ENCODE measurements at places on chromosomes 2 and 18. TPM values are rescaled to one million over a fixed set of nuclear protein-coding genes. Genes with fewer than 3 reads are reported as not detected.
A peak's percentile ranks its signal among the peaks of the same experiment; 100 is the strongest.

DNA sequence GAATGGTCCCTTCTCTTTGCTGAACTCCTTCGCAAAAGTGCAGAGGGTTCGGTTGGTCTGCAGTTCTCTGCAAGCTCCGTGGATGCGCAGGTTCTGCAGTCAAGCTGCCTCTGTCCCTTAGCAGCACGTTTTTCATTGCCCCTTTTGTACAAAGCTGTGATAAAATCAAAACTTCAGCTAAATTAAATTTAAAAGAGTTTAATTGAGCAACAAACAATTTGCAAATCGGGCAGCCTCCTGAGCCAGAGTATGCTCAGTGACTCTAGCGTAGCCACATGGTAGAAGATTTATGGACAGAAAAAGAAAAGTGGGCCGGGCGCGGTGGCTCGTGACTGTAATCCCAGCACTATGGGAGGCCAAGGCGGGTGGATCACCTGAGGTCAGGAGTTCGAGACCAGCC, 18.8 kb downstream of the TSN start:
- no peak overlapping the region for H3K4me3 ChIP-seq
- no peak for DNase-seq
- H3K27ac ChIP-seq, result no peak overlapping the region
- no peaks in the 10 kb centered on the region for H3K27me3 ChIP-seq

DNA sequence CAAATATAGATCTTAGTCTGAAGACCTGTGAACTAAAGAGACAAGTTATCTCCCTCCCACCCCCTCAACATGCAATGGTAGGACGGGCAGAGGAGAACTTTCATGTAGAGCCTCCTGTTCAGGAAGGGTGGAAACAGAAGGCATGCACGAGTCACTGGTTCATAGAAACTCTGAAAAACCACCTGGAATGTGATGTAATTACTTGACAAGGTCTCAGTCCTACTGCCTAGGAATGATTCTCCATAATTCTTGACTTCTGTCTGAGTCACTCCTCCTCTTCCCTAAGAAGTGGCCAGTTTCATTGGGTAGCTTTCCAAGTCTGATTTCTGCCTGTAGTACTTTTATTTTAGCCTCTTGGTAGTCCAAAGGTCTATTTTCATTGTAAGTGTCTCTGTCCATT, 277.3 kb downstream of the PTPRM start:
- H3K36me3 ChIP-seq, result peaks cover 20% of the 10 kb centered on the region
- H3K27me3 ChIP-seq, result no peaks in the 10 kb centered on the region
- H3K27ac ChIP-seq, result no peak overlapping the region

The FAM237A gene
- not detected for total RNA-seq

DNA sequence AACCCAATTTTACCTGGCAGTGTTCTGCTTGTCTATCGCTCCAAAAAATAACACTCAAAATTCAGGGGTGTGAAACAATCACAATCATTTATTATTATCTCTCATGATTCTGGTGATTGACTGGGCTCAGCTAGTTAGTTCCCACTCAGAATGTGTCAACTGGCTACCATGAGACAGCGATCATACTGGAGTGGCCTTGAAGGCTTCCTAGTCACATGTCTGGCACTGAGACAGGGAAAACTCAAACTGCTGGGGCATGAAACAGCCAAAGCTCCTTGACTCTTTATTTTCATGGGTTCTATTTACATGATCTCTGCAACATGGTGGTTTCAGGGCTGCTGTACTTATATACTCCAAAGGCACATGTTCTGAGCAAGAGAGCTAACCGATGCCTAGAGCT, 6.2 kb upstream of the ANXA4 start:
- no peak for DNase-seq
- H3K4me3 ChIP-seq, result no peak overlapping the region
- peaks cover 7% of the 10 kb centered on the region for H3K4me1 ChIP-seq
- no peaks in the 10 kb centered on the region for H3K36me3 ChIP-seq
- no peak overlapping the region for H3K27ac ChIP-seq

GRCh38 chr18:78973357-78974083, 6.1 kb upstream of the SALL3 start:
- DNase-seq, result no peak
- no peak overlapping the region for H3K4me3 ChIP-seq
- no peak overlapping the region for H3K27ac ChIP-seq
- peaks cover 92% of the 10 kb centered on the region for H3K27me3 ChIP-seq

DNA sequence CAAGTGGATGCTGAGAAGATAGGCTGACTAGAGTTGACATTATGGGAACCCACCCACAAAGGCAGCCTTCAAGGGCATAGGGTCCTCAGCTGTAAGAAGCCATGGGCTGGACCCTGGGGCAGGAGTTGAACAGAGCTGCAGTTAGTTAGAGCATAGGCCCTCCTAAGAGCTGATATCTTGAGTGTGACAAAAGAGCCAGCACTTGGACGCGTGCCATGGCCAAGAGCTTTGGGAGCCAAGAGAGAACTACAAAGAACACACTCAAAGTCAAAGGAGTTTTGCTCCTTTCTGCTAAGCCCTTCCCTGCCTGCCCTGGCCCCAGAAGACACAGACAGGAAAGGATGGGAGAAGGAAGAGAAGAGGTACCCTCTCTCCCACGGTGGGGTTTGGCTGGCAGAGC, 29.9 kb upstream of the AGAP1 start:
- no peak for DNase-seq
- no peaks in the 10 kb centered on the region for H3K36me3 ChIP-seq
- H3K27me3 ChIP-seq, result peaks cover 31% of the 10 kb centered on the region
- no peak overlapping the region for H3K27ac ChIP-seq
- H3K4me3 ChIP-seq, result no peak overlapping the region

DNA sequence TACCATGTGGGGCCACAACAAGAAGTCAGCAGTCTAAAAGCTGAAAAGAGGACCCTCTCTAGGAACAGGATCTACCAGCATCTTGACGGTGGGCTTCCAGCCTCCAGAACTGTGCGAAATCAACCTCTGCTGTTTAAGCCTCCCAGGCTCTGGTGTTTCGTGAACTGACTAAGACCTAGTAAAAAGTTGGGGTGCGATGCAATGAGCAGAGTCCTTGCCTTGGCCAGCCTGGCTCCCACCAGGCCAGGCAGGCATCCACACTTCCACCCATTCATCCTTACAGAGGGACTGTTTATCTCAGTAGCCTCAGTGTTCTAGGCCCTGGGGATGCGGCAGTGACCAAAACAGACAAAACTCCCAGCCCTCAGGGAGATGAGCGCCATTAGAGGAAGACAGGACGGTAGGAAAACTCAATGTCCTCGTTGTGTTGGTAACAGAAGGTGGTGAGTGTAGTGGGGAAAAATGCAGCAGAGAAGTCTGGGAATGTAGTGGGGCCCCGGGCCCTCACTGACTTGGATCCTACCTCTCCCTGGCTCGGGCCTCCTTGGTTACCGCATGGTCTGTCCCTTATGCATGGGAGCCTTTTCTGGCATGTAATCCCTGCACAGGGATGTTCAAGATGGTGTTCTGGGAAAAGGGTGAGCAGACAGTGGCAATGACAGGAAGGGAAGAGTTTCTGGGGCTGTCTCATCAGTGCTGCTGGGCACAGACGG, 271.8 kb upstream of the HS6ST1 start:
- H3K4me3 ChIP-seq, result no peak overlapping the region
- H3K36me3 ChIP-seq, result peaks cover under 1% of the 10 kb centered on the region
- no peak for DNase-seq
- no peaks in the 10 kb centered on the region for H3K27me3 ChIP-seq
- H3K27ac ChIP-seq, result no peak overlapping the region

DNA sequence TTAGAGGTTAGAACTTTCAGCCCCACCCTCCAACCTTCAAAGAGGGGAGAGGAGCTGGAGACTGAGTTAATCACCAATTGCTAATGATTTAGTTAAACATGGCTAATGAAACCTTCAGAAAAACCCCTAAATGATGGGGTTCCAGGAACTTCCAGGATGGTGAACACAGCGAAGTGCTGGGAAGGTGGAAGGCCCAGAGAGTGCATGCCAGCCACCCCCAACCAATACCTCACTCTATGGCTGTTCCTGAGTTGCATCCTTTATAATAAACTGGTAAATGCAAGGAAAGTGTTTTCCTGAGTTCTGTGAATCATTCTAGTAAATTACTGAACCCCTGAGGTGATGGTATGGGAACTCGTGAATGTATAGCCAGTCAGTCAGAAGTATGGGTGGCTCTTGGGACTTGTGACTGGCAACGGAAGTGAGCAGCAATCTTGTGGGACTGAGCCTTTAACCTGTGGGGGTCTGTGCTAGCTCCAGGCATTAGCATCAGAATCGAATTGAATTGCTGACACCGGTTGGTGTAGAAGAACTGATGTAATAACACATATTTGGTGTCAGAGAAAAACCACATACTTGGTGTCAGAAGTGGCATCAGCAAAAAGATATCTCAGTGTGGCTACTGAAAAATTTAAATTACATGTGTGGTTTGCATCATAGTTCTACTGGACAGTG, 37.4 kb downstream of the NPHP1 start:
- H3K4me3 ChIP-seq, result no peak overlapping the region
- H3K4me1 ChIP-seq, result no peaks in the 10 kb centered on the region
- H3K36me3 ChIP-seq, result no peaks in the 10 kb centered on the region

DNA sequence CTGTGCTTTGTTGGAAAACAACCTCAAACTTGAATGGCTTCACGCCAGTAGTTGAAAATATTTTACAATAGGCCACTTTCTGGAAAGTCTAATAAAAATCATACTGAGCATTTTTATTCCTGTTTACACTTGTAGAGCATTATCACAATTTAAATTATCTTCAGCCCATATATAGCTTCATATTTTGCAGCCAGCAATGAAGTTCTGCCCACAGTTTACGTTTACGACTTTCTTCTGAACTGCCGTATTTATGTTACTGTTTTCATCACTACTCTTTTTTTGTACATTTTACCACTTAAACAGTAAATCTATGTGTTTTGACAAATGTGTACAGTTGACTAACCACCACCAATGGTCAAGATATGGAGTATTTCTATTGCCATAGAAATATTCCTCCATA, 86.2 kb downstream of the COPS8 start:
- no peak for DNase-seq
- H3K27me3 ChIP-seq, result no peaks in the 10 kb centered on the region
- peak overlapping the region; percentile 6 for H3K4me3 ChIP-seq
- H3K36me3 ChIP-seq, result peaks cover 14% of the 10 kb centered on the region
- peak overlapping the region; percentile 87 for H3K27ac ChIP-seq

GRCh38 chr2:54755641-54756326, 32.3 kb downstream of the EML6 start:
- H3K27me3 ChIP-seq, result no peaks in the 10 kb centered on the region
- H3K4me3 ChIP-seq, result no peak overlapping the region
- no peak for DNase-seq

DNA sequence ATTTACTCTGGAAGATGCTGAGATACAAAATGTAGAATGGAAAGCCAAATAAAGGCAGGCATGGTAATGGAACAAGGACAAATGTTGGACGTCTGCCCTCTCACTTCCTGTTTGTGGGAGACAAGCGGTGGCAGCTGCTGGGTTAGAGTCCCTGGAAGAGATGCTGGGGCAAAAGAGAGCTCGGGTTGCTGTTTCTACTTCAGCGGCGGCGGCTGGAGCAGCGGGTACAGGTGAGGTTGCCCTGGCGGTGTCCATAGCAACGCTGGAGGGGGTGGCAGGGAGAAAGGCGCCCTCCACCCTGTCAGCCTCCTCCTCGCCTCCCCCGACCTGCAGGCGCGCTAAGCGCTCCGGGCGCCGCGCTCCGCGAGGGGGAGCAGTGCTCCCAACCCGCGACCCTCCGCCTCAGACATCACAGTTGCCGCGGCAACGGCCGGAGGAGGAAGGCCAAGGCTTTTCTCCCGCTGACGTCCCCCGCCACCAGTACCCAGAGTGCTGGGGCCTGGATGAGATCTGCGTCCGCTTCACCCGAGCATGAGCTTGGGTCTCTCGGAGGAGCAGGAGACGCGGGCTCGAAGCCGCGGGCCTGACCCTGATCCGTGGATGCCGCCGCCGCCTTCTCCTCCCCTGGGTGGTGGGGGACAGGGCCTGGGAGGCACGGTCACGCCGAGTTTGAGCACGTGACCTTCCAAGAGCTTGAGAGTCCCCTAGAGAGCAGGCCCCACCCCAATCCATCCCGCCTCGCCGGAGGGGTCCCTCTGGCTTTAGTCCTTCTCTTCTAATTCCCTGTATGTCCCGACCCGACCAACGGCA, 65.6 kb downstream of the NOL4 start:
- H3K36me3 ChIP-seq, result no peaks in the 10 kb centered on the region
- H3K27ac ChIP-seq, result no peak overlapping the region
- H3K4me3 ChIP-seq, result peak overlapping the region; percentile 69
- DNase-seq, result peak; percentile 67
- peaks cover 7% of the 10 kb centered on the region for H3K4me1 ChIP-seq

GRCh38 chr2:69253611-69254301, 133.3 kb downstream of the GFPT1 start:
- no peak overlapping the region for H3K27ac ChIP-seq
- no peak for DNase-seq
- peaks cover 2% of the 10 kb centered on the region for H3K27me3 ChIP-seq

- H3K4me1 ChIP-seq, result no peaks in the 10 kb centered on the region
- no peak overlapping the region for H3K27ac ChIP-seq
- H3K4me3 ChIP-seq, result no peak overlapping the region
- peaks cover 3% of the 10 kb centered on the region for H3K36me3 ChIP-seq
- peaks cover 6% of the 10 kb centered on the region for H3K27me3 ChIP-seq
These were observed 30.3 kb upstream of the CNGA3 start for GRCh38 chr2:98315957-98316356.

- H3K27ac ChIP-seq, result no peak overlapping the region
- peaks cover 4% of the 10 kb centered on the region for H3K4me1 ChIP-seq
- no peaks in the 10 kb centered on the region for H3K27me3 ChIP-seq
- no peak for DNase-seq
- no peak overlapping the region for H3K4me3 ChIP-seq
- H3K36me3 ChIP-seq, result peaks cover 25% of the 10 kb centered on the region
These were observed 7.4 kb downstream of the MCEE start for GRCh38 chr2:71122387-71123298.

GRCh38 chr2:136404925-136405324, 287.0 kb upstream of the CXCR4 start:
- H3K4me3 ChIP-seq, result no peak overlapping the region
- peaks cover 76% of the 10 kb centered on the region for H3K27me3 ChIP-seq
- no peak overlapping the region for H3K27ac ChIP-seq
- H3K36me3 ChIP-seq, result no peaks in the 10 kb centered on the region
- H3K4me1 ChIP-seq, result no peaks in the 10 kb centered on the region

- peak overlapping the region; percentile 54 for H3K4me3 ChIP-seq
- peaks cover 42% of the 10 kb centered on the region for H3K27me3 ChIP-seq
- H3K27ac ChIP-seq, result no peak overlapping the region
- DNase-seq, result peak; percentile 41
- no peaks in the 10 kb centered on the region for H3K36me3 ChIP-seq
These were observed 905.6 kb downstream of the TSN start for GRCh38 chr2:122660786-122661634.

- peak overlapping the region; percentile 28 for H3K4me3 ChIP-seq
- DNase-seq, result no peak
- no peaks in the 10 kb centered on the region for H3K36me3 ChIP-seq
- peak overlapping the region; percentile 85 for H3K27ac ChIP-seq
These were observed 2.7 kb upstream of the CCBE1 start for GRCh38 chr18:59699750-59700534.

The TRABD2A gene
- total RNA-seq, result 0.45 TPM

The KCNG2 gene
- total RNA-seq, result not detected

GRCh38 chr2:157761520-157761919, 114.6 kb downstream of the ACVR1 start:
- H3K27ac ChIP-seq, result no peak overlapping the region
- H3K4me1 ChIP-seq, result no peaks in the 10 kb centered on the region
- H3K36me3 ChIP-seq, result peaks cover 76% of the 10 kb centered on the region
- no peaks in the 10 kb centered on the region for H3K27me3 ChIP-seq

GRCh38 chr2:199467066-199467822, 9.5 kb upstream of the SATB2 start:
- no peak for DNase-seq
- H3K4me1 ChIP-seq, result peaks cover 22% of the 10 kb centered on the region
- H3K4me3 ChIP-seq, result no peak overlapping the region
- no peaks in the 10 kb centered on the region for H3K36me3 ChIP-seq
- no peak overlapping the region for H3K27ac ChIP-seq
- H3K27me3 ChIP-seq, result peaks cover 98% of the 10 kb centered on the region

- H3K27me3 ChIP-seq, result no peaks in the 10 kb centered on the region
- H3K4me1 ChIP-seq, result peaks cover 22% of the 10 kb centered on the region
- no peak for DNase-seq
- H3K27ac ChIP-seq, result no peak overlapping the region
- H3K36me3 ChIP-seq, result no peaks in the 10 kb centered on the region
These were observed 4.2 kb downstream of the UXS1 start for GRCh38 chr2:106189764-106190468.
